CD4-positive, alpha-beta T cell treated with Interleukin-10 for 1 hour (primary cell): ENCODE measurements at places on chromosomes 7 and 10.

GRCh38 chr7:101598422-101598985, 30.6 kb downstream of the MYL10 start:
- DNase-seq = no peak

- DNase-seq = no peak
Observed at GRCh38 chr10:70306886-70307520, 23.2 kb upstream of the NPFFR1 start.

DNA sequence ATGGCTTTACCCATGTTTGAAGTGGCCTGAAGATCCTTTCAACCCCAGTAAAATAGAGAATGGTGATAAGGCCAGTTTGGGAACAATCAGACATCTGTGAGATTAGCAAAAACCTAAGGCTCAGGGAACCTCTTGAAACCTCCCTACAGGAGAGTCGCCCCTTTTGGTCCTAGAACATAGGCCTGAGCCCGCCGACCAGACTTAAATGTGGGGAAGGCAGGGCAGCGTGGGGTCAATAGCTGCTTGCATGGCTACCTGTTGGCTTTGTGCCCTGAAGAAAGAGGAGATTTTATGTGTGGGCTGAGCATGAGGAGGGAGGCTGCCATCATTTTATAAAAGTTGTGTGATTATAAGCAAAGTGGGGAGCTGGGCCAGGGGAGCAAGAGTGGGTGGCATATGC, 97.6 kb upstream of the TBX20 start:
- no peak for DNase-seq

GRCh38 chr7:116122972-116123595, 87.3 kb upstream of the TES start:
- peak; percentile 9 for DNase-seq
